Activated CD4-positive, alpha-beta memory T cell treated with anti-CD3 and anti-CD28 coated beads for 36 hours (primary cell): ENCODE measurements at places on chromosomes 12 and 14.
A peak's percentile ranks its signal among the peaks of the same experiment; 100 is the strongest.

- peaks cover 94% of the 10 kb centered on the region for H3K4me1 ChIP-seq
- DNase-seq, result peak; percentile 37
- peak overlapping the region; percentile 83 for H3K4me3 ChIP-seq
These were observed 18.4 kb downstream of the ASB2 start for GRCh38 chr14:93957751-93958566.

- H3K27ac ChIP-seq, result no peak overlapping the region
- H3K4me1 ChIP-seq, result peaks cover 5% of the 10 kb centered on the region
- no peaks in the 10 kb centered on the region for H3K36me3 ChIP-seq
These were observed 86.9 kb downstream of the RIN3 start for GRCh38 chr14:92600318-92601053.

DNA sequence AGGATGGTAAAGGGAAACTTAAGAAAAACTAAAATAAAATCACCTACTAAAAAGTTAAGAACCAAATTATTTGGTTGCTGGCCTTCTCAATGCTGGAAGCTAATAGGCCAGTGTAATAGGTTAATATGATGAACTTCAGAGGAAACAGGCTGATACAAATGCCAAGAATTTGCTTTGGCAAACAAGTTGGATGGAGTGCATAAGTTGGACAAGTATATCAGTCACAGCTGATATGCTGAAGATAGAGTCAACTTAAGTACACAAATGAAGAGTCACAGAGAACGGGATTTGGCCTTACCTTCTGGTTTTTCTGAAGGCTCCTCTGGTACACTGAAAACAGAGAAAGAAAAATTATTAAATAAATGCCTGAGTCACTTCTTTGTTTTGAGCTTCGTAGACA, 48.2 kb downstream of the ZFYVE26 start:
- no peaks in the 10 kb centered on the region for H3K27me3 ChIP-seq
- DNase-seq, result no peak
- no peak overlapping the region for H3K27ac ChIP-seq
- peaks cover 42% of the 10 kb centered on the region for H3K36me3 ChIP-seq
- no peaks in the 10 kb centered on the region for H3K4me1 ChIP-seq
- H3K4me3 ChIP-seq, result no peak overlapping the region

DNA sequence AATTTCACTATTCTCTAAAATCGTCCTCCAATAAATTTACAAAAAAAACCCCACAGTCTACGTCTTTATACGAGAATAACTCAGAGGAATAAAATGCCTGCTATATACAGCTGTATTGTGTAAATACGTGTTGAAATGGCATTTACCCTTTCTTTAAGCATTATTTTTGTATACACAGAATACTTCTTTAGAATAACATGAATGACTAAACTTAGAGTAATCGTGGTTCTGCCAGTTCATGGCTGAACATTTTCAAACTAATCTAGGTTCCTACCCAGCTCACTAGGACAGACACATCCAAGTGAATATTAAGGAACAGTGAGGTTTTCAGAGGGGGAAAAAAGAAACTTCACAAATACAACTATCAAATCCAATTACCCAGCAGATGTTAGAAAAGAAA, 24.6 kb downstream of the DICER1 start:
- H3K4me1 ChIP-seq, result peaks cover 53% of the 10 kb centered on the region
- DNase-seq, result no peak
- H3K27me3 ChIP-seq, result no peaks in the 10 kb centered on the region
- H3K27ac ChIP-seq, result no peak overlapping the region
- H3K4me3 ChIP-seq, result no peak overlapping the region

DNA sequence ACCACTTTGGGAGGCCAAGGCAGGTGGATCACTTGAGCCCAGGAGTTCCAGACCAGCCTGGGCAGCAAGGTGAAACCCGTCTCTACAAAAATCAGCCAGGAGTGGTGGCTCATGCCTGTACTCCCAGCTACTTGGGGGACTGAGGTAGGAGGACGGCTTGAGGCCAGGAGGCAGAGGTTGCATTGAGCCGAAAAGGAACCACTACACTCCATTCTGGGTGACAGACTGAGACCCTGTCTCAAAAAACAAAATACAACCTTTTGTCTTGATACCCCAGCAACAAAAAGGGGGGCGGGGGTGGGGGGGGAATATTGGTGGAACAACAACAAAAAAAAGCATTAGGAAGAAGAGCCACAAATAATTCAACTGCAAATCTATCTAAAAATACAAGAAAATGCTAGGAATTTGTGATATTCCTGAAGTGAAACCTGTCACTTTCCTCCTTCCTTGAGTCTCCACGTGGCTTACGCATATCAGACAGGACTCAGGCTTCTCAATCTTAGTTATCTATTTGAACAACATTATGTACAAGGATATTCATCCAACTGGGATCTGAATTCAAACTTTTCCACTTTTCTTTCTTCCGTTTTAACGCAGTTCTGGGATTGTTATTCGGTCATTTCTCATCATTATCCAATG, 1.3 kb downstream of the R3HDM2 start:
- H3K4me1 ChIP-seq, result peaks cover 35% of the 10 kb centered on the region
- peak overlapping the region; percentile 97 for H3K27ac ChIP-seq
- H3K36me3 ChIP-seq, result peaks cover 5% of the 10 kb centered on the region
- peak overlapping the region; percentile 97 for H3K4me3 ChIP-seq

DNA sequence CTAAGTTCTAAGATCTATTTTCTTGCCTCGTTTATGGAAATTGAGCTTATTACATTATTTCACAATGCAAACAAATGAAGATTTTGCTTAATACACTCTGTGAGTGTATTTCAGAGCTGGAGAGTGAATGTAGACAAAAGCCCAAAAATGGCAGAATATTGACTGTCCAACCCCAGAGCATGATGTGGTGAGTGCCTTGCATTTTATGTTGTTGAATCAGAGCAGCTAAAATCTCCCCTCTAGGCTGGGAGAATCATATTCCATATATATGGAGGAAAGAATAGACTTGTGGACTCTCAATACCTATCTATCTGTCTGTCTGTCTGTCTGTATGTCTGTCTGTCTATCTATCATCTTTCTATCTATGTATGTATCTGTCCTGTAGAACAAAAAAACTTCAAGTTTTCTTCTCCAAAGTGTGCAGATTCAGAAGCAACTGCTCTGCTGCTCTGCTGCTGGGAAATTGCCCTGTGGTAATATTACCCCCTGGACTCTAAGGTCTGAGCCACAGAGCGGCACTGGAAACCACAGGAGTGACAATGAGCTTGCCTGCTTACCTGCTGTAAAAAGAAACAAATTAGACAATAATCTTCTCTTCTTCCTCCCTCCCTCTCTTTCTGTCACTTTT, 209.4 kb upstream of the PRICKLE1 start:
- H3K27ac ChIP-seq, result no peak overlapping the region
- H3K36me3 ChIP-seq, result no peaks in the 10 kb centered on the region
- H3K4me3 ChIP-seq, result no peak overlapping the region
- no peak for DNase-seq

GRCh38 chr12:108846290-108846701, 11.1 kb downstream of the SSH1 start:
- peaks cover 16% of the 10 kb centered on the region for H3K36me3 ChIP-seq
- H3K27ac ChIP-seq, result no peak overlapping the region
- no peak for DNase-seq
- H3K4me3 ChIP-seq, result no peak overlapping the region

DNA sequence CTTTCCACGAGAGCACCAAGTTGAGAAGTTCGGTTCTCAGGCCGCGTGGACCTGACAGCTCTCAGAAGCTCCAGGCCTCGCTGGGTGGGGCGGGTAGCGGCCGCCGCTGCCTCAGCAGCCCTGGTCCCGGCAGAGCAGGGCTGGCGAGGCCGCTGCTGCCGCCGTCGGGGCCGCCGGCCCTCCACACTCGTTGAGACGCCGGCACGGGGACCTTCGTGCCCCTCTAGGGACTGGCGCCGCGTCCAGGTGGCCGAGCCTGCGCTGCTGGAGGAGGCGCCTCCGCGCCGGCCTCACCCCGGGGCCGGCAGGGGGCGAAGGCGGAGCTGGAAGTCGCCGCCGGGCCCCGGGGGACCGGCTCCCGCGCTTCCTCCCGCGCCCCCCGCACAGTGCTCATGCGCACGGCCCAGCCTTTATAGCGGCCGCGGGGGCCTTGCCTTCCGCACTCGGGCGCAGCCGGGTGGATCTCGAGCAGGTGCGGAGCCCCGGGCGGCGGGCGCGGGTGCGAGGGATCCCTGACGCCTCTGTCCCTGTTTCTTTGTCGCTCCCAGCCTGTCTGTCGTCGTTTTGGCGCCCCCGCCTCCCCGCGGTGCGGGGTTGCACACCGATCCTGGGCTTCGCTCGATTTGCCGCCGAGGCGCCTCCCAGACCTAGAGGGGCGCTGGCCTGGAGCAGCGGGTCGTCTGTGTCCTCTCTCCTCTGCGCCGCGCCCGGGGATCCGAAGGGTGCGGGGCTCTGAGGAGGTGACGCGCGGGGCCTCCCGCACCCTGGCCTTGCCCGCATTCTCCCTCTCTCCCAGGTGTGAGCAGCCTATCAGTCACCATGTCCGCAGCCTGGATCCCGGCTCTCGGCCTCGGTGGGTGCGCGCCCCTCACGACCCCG, at the start of gene COCH:
Gene COCH (plus strand): TSS at position 440 of the 879 bp plus-strand sequence. CDS start 380 bp downstream, at position 820.
- H3K4me3 ChIP-seq, result peak within 1 kb of the TSS; percentile 72
- peak; percentile 26 for DNase-seq
- peaks cover 8% of the 10 kb centered on the region for H3K4me1 ChIP-seq
